ENCODE measurements at places on chromosomes 3 and 15. TPM values are rescaled to one million over a fixed set of nuclear protein-coding genes. Genes with fewer than 3 reads are reported as not detected.

Gene CPLX3
- total RNA-seq: not detected

- no peak for DNase-seq
Measured at GRCh38 chr15:50260969-50261496, 4.5 kb downstream of the HDC start.

- no peak for DNase-seq
Measured at GRCh38 chr3:160010578-160010977, 21.9 kb downstream of the IL12A start.

- no peak for DNase-seq
Measured at GRCh38 chr15:36888011-36888992, 212.0 kb downstream of the MEIS2 start.

- no peak for DNase-seq
Measured at GRCh38 chr15:72034351-72034750, 83.6 kb downstream of the MYO9A start.

DNA sequence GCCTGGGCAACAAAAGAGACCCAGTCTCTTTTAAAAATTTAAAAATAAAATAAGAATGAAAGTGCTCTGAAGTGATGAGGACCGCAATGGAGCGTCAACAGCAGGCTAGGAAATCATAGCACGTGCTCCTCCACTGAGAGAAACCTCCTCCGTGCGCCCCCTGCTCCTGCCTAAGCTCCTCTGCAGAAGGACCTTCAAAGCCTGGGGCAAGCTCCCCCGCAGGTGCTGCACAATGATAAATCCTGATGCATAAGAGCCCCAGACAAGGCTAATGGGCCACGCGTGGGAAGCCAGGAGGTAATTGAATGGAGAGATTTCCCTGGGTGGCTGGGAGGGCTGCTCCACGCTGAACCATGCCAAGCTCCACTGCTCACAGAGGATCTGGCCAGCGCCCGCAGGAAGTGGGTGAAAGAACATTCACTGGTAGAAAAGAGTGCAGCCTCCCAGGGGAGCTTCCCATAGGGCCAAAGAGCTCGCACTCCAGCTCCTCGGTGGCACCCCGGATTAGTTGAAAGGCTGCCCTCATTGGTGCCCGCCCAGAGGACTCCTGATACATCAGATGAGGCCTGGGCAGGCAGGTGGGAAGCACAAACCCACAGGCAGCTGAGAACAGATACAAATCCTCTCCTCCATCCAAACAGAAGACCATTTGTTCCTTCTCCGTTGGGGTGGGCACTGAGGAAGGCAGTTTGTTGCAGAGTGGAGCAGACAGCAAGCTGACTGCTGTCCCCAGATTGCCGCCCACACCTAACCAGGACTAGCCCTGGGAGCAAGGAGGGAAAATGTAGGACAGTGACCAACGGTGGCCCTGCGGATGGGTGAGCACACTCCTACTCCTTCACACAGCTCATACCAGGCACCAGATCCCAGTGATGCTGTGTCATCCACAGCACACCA, 52.5 kb downstream of the CPN2 start:
- DNase-seq: no peak

Data from natural killer cell (primary cell).